ENCODE measurements at places on chromosomes 4 and X.

DNA sequence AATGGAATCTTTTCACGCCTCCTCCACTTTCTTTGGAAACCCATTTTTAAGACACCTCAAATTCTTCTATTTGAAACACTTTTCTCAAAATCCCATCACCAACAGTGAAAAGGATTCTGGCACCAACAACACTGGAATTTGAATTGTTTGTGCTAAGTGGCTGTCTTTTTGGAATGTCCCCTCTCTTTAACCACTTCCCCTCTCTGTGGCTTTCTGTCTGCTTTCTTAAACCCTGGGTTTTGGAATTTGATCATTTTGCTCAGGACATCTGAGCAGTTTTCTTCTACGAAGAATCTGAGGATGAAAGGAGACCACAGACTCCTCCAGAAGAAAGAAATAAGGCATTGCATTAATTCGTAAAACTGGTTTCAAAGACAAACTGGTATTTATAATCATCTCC lies 89.0 kb downstream of the MXRA5 start:
- DNase-seq = no peak

DNA sequence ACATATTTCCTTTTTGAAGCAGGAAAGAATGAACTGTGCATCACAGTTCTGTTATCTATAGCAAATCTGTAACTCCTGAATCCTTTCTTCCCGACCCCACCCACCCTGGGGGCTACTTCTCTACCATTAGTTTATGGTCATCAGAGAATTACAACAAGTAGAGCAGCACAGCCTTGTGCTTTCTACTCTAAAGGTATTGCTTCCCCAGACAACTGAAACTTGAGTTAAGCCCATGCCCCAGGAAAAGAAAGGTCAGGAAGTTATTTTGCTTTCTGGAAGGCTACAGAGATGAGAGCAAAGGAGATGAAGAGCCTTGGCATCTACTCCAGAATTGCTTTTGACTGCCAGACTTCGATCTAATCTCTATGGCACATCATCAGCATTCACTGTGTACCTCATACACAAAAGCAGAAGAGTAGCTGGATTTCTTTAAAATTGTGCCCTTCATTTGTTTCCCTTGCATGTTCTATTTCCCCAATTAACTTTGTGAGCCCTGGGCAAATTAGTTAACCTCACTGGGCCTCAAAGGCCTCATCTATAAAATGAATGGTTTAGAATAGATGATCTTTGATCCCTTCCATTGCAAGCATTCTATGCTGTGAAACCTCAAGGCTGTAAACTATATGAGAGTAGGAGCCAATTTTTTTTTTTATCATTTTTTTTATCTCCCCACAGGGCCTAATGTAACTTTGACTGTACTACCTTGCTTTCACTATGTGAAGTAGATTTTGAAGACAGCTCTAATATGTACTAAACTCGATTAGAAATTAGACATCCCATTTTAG lies 595.6 kb downstream of the RPA4 start:
- no peak for DNase-seq

- DNase-seq = no peak
These were observed 200.0 kb downstream of the IL1RAPL1 start for GRCh38 chrX:28787206-28787605.

DNA sequence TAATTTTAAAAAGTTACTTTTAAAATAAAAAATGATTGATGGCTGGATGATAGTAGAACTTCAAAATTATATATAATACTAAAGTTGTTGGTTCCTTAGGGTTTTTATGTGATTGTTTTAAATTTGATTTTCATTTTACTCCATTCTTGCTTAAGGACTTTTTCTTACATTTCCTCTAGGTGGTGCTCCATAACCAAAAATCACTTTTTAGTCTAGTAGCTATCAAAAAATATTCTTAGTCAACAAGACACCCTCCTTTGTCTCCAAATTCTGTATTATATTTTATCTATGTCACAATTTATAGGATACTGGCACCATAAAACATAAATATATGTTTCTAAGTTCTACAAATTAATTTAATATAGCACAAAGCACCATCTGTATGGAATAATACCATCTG lies 67.2 kb upstream of the BRWD3 start:
- DNase-seq = no peak

GRCh38 chr4:83267830-83268475 lies 16.6 kb downstream of the COQ2 start:
- DNase-seq = no peak

DNA sequence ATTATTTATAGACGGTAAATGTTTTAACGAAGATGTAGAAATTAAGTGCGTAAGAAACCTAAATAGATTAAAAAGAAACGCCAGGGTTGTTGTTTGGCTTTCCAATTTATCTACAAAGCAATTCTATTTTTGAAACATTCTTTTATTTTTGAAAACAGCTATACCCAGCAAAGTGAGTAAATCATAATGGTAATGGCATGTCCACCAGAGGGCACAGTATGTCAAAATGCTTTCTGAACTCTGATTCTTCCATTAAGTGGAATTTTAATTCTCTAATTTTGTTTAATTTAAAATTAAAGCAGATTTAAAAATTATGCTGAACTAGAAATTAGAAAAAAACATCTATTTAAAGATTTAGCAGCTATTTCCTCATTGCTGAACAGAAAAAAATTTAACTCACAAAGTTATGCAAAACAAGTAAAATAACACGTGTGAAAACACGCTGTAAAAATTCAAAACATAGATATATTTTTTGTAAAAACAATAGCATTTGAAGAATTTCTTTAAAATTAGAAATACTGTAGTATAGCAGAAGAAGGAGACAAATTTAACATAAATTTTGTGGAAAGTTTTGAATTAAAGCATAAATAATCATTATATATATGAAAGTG lies 26.5 kb downstream of the RASSF6 start:
- DNase-seq = no peak

DNA sequence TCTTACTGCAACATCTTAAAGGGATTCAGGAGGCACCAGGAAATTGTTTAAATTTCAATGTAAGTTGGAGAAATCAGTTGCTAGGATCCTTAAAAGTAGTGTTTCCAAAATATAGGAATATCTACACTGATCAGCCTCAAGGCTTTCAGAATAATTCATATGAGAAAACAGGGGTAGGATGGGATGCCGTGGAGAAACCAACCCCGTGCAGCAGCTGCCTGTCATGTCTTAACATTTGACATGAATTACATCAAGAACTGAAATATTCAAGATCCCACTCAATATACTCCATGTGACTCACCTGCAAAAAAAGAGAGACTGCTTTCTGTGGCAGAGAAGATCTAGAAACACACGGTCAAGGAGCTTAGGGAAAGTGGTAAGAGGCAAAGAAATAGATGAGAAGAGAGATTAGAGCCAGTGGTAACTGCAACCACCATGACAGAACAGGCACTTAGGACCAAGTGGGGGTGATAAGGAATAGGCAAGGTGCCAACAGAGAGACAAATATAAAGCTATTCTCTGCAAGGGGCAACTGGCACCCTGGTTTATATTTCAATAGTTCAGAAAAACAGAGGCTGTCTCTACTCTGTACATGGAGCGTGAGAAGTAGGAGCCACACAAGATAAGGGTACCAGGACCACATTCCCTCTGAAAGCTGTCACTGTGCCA lies 64.0 kb downstream of the SLC39A8 start:
- DNase-seq = no peak
